ENCODE measurements at places on chromosomes 13 and 19. TPM values are rescaled to one million over a fixed set of nuclear protein-coding genes. Genes with fewer than 3 reads are reported as not detected.
A peak's percentile ranks its signal among the peaks of the same experiment; 100 is the strongest.

The RRAS gene
- total RNA-seq: 34.2 TPM

The ZNF729 gene
- not detected for total RNA-seq

The KASH5 gene
- not detected for total RNA-seq

The RAB3A gene
- 2.0 TPM for total RNA-seq

The IL4I1 gene
- total RNA-seq: 1.5 TPM

The TEAD2 gene
- total RNA-seq: 19.2 TPM

GRCh38 chr19:4097501-4097900 lies 26.4 kb downstream of the MAP2K2 start:
- no peak for DNase-seq

GRCh38 chr19:33156334-33156733 lies 24.4 kb downstream of the WDR88 start:
- DNase-seq: peak; percentile 26

DNA sequence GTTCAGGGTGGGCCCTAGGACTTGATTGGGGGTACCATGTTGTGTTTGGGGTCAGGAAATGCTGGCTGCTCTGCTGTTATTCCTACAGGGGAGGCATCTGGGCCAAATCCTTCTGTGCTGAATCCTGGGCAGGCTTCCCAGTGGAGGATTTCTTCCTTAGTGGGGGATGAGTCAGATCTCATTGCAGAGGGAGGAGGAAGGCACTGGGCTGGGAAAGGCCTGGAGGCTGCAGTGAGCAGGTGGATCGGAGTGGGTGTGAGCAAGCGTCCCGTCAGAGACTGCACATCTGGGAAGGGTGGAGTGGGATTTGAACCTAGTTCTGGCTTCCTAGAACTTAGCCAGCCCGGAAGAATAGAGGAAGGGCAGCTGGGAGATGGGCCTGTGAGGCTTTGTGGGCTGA lies 11.5 kb downstream of the CCDC124 start:
- peak; percentile 77 for DNase-seq

- DNase-seq: no peak
Measured at GRCh38 chr13:100636441-100636840, 38.2 kb downstream of the TMTC4 start.

GRCh38 chr19:4660993-4661392 lies 9.1 kb downstream of the MYDGF start:
- DNase-seq: no peak

Data from fibroblast of lung (primary cell).